Pancreas (tissue), 10 donors: ENCODE measurements at places on chromosomes 4 and X.

- DNase-seq: peak; percentile 27
These were observed 825 bp upstream of the RASGEF1B start for GRCh38 chr4:81472281-81473182.

GRCh38 chrX:149274516-149275105 lies 230.5 kb downstream of the IDS start:
- no peak for DNase-seq

DNA sequence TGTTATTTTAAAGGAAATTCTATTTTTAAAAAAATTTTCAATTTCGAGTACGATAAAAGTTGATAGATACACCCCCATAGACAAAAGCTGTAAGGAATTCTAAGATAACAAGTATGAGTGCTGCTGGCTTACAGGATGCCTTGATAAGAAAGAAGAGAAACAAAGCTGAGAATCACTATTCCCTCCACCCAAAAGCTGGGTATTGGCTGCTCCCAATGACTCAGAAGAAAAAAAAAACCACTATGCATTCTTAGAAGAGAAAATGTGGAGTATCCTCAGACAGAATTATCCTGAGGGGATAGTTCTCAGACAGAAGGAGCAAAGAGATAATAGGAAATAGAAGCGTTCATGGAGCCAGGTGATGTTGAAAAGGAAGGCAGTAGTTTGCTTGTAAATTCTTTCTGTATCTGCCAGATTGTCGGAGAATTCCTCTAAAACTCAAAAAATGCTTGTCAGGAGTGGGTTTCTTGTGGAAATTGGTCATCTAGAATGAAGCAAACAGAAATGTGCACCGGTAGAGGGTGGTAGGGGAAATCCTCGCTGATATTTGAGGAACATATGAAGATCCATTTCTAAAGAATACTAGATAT lies 217.5 kb upstream of the ADAMTS3 start:
- no peak for DNase-seq

GRCh38 chr4:67635331-67635730 lies 65.6 kb downstream of the UBA6 start:
- DNase-seq: no peak
